ENCODE measurements at places on chromosomes 4 and X. TPM values are rescaled to one million over a fixed set of nuclear protein-coding genes. Genes with fewer than 3 reads are reported as not detected.
A peak's percentile ranks its signal among the peaks of the same experiment; 100 is the strongest.

GRCh38 chr4:35993606-35994005, 250.7 kb downstream of the ARAP2 start:
- no peak for DNase-seq

GRCh38 chr4:62544428-62544827, 1344.3 kb downstream of the ADGRL3 start:
- peak; percentile 47 for DNase-seq

DNA sequence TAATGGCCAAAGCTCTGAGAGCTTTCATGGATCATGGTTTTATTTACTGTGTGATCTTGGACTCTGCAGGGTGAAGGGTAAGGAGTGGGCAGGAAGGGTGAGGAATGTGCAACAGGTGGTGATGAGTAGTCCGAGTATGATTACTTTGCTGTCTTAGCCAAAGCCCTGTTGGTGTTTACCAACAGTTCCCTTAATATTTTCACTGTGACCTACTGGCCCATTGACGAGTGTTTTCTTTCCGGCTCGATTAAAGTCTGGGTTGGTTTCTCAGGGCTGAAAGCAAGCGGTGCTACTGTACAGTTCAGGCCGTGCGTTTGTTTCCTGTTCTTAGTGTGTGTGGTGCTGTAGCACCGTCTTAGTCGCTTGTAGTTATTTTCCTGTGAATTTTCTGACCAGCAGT, 2.6 kb downstream of the ARHGAP24 start:
- no peak for DNase-seq

DNA sequence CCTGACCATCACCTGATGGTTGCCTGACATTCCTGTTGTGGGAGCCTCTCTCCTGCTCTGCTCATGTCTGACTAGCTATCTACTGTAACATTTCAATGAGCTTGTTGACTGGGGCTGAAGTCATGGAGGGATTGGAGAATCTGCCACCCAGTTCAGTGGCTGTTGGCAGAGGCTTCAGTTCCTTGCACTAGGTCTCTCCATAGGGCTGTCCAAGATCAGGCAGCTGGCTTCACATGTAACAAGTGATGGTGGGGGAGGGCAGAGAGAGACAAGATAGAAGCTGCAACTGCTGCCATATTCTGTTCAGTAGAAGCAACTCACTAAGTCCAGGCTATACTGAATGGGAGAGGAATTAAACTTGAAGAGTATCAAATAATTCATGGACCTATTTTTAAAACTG, 14.1 kb upstream of the CCNI start:
- no peak for DNase-seq

- peak; percentile 73 for DNase-seq
These were observed 11.9 kb upstream of the HS3ST1 start for GRCh38 chr4:11440481-11441193.

DNA sequence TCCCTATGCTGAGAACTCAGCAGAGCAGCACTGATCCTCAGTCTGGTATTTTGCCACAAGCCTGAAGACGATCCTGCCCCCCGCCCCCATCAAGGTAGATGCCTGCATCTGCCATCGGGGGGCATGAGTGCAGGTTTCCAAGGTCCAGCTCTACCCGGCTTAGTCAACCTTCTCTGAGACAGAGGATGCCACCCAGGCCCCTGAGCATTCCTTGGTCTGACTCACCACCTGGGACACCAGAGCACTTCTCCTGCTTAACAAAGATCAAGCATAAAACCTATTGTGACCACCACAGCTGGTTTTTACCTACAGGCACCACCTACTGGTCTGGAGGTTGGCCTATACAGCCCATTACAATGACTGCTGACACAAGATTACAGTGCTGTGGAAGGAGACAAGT, 1168.1 kb downstream of the PCDH19 start:
- DNase-seq: no peak

GRCh38 chr4:53208753-53209152, 157.1 kb downstream of the SCFD2 start:
- no peak for DNase-seq

DNA sequence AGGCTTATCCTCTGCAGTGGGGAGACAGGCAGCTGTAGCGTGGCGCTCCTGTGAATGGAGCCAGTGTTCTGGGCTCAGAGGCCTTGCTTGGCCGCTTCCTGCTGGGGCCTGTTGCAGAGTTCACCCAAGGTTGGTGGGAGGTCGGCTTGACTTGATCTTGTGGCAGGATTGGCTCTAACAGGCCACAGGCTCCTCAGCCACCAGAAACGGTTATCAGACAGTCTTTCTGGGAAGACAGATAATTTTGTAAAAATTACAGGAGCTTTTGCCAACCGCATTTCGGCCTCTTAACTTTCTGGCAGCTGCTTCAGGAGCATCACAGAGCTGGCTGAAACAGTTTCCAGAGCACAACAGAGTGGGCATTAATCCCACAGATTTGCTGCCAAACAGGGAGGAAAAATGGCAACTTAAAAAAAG, 66.4 kb downstream of the DIPK2B start:
- DNase-seq: no peak

- peak; percentile 61 for DNase-seq
These were observed 48.6 kb upstream of the ARSJ start for GRCh38 chr4:114028071-114028470.

- no peak for DNase-seq
These were observed 204.4 kb downstream of the NSUN7 start for GRCh38 chr4:40954088-40954668.

GRCh38 chr4:1047976-1048772, 36.7 kb downstream of the FGFRL1 start:
- no peak for DNase-seq

DNA sequence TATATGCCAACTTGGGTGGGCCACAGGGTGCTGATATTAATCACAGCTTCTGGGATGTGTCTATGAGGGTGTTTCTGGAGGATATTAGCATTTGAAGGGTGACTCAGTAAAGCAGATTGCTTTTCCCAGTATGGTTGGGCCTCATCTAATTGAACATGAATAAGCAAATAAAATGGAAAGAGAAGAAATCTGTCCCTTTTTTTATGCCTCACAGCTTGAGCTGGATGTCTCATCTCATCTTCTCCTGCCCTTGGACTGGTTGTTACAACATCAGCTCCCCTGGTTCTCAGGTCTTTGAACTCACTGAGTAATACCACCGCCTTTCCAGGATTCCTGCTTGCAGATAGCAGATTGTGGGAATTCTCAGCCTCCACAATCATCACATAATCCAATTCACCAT, 1149.2 kb downstream of the PCDH18 start:
- no peak for DNase-seq

DNA sequence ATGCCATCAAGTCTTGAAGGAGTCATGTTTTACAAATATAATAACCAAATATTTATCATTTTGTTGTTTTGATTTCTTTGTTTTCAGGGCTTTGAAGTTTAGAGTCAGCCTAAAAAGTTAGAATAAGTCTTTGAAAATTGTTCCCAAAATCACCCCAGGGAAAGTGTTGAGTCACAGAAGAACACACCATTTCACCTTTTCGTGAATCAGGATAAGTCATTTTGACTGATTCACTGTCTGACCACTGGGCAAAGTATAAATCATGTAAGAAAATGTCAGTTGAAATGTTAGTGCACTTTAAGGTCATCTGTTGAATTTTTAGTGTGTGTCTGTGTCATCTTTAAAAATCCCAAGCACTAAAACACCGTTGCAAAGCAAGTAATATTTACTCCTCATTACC, 1320.1 kb downstream of the RPA4 start:
- DNase-seq: peak; percentile 1

DNA sequence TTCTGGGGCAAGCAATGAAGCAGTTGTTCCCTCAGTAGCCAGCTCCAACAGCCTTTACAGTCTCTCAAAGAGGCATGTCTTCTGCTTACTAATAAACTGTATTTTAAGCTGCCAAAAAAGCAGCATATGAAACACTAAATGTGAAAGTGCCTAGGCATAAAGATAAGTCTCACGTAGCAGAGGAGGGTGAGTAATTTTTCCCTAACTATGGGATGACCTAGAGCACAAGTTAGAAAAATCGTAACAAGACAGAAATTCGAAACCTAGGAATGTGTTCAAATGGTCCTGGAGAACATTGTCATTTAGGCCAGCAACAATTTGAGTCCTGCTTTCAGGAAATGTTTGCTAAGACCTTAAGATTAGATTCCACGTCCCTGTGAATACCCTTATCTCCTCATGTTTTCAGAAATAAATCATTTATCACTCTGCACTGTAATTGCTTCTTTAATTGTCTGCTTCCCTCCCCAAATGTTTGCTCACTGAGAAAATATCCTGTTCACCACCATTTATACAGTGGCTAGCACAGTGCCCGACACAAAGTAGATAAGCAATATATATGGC, 222.2 kb downstream of the KCNIP4 start:
- no peak for DNase-seq

DNA sequence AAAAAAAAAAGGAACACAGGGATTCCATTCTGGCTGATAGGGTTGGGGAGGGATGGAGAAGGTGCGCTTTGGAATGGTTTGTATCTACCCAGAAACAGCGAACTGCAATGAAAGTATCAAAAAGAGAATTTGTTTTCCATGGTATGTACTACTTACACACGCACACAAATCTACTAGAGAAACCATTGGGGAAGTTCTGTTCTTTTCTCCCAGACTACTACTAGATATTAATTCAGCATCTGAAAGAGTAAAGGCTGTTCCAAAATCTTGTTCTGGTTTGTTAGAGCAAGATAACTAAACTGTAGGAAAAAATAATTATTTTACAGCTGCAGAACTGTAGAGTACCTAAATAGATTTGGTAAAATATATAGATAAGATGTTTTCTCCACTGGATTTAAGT, 118.4 kb downstream of the CBR4 start:
- no peak for DNase-seq

GRCh38 chrX:35115205-35115604, 172.6 kb downstream of the FAM47B start:
- no peak for DNase-seq

- DNase-seq: no peak
These were observed 394.5 kb downstream of the KCNIP4 start for GRCh38 chr4:21554066-21554465.

- no peak for DNase-seq
These were observed 102.6 kb upstream of the GUCY1A1 start for GRCh38 chr4:155564086-155564485.

DNA sequence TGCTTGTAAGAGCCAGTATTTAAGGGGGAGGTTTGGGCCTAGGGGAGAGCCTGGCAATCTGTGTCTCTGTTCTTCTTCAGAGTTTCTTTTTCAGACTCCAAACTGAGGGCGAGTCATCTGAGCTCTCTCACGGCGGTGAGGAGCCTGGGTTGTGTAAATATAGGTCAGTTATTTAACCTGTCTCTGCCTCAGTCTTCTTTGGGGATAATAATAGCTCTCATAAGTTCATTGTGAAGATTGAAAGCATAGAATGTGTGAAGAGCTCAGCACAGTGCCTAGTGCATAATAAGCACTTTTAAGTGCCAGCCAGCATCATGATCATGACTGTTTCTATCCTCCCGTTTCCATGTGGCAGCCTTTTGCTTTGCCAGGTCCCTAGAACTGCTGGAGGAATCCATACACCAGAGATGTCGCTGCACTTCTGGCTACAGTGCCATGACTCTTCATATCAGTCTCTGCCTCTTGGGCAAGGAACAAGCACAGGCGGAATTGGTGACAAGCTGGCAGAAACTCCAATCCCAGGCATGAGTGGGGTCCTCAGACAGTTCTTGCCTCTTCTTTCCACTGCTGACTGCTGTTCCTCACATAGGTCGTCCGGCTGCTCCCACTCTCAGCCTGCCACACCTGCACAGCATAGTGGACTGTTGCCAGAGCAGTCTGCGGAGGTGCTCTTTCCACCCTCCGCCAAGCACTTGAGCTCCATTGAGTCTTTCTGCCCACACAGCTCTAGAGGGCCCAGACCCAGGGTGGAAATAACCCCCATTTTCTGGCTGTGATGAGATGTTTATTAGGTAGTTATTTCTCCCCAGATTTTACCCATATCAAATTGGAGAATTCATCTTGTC, 103.7 kb upstream of the MAML3 start:
- DNase-seq: peak; percentile 42

- peak; percentile 5 for DNase-seq
These were observed 49.6 kb downstream of the KLF8 start for GRCh38 chrX:56281789-56282188.

DNA sequence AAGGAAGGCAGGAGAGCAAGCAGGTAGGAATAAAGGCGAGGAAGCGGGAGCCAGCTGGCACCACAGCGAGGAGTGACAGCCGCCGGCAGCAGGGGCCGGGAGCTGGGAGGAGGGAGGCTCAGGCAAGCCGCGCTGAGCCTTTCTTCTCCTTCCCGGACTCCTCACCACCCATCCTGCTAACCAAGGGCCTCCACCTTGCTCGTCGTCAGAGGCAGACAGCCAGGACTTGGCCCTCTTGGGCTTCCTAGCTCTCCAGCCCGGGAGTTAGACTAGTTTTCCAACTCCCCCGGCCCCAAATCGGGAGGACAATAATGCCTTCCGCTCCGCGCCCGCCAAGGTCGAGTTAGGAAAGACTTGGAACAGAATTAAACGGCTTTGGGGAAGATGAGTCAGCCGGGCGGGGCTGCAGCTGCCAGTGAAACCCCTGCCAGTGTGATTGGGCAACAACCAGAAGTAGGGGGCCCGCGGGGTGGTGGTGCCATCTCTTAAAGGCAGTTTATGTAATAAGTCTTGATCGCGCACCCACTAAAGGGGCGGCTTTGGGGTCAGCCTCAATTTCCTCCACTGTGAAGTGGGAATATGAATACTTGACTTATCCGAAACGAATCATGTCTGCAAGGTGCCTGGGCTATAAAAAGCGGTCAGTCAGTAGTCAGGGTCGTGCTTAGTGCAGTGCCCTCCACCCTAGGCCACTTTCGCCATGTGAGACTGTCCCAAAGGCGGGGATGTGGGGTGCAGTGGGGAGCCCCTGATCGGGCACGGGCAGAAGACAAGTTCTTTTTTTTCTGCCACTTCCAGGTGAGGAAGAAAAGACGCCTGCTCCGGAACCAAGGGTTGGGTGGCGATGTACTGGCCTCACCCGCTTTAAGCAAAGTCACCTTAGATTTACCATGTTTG, 6.7 kb upstream of the HSD17B10 start:
- peak; percentile 72 for DNase-seq

Gene CXorf49
- total RNA-seq: not detected

Gene CTAG2
- total RNA-seq: not detected

Gene LUZP4
- not detected for total RNA-seq

Gene AWAT2
- 0.33 TPM for total RNA-seq

Gene ZNF157
- total RNA-seq: 0.17 TPM

Gene SEPTIN6
- total RNA-seq: 8.5 TPM
